SK-N-MC (cell line): ENCODE measurements at places on chromosomes 4 and X.

DNA sequence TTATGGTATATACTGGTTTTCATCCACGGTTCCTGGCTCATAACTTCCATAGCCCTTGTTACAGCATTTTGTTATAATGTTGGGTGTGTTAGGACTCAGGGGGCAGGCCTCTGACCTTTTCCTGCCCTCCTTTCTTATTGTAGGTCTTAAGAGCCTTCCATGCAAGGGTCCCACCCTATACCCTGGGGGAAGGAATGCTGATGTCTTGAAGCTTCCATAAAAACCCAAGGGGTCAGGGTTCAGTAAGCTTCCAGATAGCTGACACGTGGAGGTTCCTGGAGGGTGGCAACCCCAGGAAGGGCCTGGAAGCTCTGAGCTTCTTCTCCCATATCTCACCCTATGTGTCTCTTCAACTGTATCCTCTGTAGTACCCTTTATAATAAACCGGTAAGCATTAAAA, 29.6 kb downstream of the ATP11C start:
- no peak for DNase-seq

DNA sequence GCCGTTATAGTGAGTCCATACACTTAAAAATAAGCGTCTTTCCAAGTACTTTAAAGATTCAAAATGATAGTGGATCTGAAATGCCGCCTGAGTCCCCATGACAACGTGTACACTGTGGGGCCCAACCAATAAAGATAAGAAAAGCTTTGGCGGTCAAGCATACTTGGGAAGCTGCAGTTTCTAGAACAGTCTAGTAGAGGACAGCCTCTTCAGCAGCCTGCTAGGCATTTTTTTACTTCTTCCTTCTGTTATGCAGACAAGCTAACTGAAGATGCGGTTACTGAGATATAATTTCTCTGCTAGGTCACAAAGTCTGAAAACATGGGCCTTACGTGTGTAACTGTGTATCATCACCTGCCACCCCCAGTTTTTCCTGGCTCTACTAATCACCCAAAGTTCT, 402 bp upstream of the UPRT start:
- DNase-seq, result no peak

- no peak for DNase-seq
These were observed 59.2 kb downstream of the PCDH19 start for GRCh38 chrX:100350704-100351489.

GRCh38 chr4:110130576-110131358, 67.6 kb downstream of the ELOVL6 start:
- DNase-seq, result no peak

DNA sequence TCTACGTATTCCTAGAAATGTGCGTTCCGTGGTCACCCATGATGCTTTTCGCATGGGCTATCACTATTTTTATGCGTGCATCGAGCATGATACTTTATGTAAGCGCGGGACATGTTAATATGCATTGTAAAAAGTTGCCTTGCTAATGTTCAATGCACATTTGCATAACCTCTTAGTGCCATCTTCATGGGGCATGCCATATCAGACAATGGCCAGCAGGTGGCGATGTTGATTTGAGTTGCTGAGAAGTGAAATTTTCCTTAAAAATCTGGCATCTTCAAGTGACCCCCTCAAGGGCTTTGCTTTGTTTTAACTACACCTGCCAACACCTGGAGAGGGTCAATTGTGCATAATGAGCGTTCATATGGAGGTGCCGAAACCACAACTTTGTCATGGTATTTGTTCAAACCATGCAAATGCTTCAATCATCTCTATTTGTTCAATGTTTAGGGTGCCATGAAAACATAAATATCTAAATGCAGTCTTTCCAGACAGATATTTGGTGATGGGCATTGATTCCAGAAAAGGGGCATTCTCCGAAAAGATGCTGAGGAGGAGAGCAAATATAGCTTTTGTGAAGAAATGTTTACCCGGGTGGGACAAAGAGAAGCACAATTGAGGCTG, 833.9 kb upstream of the PRKX start:
- peak; percentile 85 for DNase-seq

DNA sequence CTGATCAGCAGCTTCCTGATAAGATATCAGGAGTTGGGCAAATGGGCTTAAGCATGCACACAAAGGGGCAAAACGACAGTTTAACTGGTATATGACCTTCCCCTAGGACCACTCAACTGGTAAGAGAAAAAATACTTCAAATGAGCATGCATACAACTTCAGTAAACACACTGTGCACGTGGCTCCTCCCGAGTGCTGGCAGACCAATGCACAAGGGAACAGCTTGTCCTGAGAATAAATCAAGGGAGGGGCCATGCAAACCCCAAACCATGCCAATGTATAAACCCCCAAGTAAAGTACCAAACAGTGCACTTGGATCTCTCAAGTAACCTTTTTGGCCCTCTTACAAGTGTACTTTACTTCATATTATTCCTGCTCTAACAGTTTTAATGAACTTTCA, 293.3 kb upstream of the TBX22 start:
- no peak for DNase-seq

GRCh38 chrX:84729809-84730208, 227.6 kb upstream of the HDX start:
- no peak for DNase-seq
